ENCODE measurements at places on chromosomes 1 and 21.
A peak's percentile ranks its signal among the peaks of the same experiment; 100 is the strongest.

DNA sequence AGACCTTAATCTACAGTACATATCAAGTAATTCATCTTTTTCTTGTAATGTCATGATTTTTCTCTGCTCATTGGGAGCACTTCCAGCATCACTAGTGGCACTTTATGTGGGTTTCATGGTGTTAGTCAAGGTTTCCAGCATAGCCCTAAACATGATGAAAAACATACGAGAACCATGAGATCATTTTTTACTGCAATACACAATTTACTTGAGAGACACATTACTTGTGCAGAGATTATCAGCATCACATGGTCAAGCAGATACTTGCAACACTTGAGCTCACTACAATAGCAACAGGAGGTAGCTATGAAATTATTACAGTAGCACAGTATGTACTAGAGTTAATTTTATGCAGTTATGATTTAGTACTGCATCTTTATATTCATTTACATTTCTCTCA, 36.4 kb downstream of the ITGB3BP start:
- DNase-seq = no peak

GRCh38 chr1:43239484-43239883, 30.3 kb upstream of the TMEM125 start:
- DNase-seq = no peak

- DNase-seq = peak; percentile 15
These were observed 1.2 kb downstream of the ABCB10 start for GRCh38 chr1:229557200-229557850.

DNA sequence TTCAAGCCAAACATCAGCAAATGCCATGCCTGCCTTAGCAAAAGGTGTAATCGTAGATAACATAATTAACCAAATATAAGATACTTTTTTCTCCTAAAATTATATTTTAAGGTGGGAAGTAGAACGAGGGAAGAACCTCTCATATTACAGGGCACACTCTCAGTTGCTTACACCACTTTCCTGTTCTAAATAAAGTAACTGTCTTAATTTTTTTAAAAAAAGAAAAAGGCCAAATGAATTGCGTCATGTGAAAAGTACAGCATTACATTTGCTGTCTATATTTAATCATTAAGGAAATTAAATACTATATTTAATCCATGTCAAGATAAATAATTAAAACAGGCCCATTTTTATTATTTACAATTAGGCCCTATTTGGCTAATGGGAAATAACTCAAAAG, 23.7 kb downstream of the JAK1 start:
- no peak for DNase-seq

- DNase-seq = peak; percentile 92
These were observed 397.7 kb upstream of the POU3F1 start for GRCh38 chr1:38444311-38444710.

DNA sequence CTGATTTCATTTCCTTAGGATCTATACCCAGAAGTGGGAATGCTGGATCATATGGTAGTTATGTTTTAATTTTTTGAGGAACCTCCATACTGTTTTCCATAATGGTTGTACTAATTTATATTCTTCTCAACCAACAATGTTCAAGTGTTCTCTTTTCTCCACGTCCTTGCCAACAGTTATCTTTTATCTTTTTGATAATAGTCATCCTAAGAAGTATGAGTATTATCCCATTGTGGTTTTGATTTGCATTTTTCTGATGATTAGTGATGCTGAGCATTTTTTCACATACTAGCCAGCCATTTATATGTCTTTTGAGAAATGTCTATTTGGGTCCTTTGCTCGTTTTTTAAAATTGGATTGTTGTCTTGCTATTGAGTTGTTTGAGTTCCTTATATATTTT, 38.5 kb downstream of the ABCD3 start:
- DNase-seq = no peak

DNA sequence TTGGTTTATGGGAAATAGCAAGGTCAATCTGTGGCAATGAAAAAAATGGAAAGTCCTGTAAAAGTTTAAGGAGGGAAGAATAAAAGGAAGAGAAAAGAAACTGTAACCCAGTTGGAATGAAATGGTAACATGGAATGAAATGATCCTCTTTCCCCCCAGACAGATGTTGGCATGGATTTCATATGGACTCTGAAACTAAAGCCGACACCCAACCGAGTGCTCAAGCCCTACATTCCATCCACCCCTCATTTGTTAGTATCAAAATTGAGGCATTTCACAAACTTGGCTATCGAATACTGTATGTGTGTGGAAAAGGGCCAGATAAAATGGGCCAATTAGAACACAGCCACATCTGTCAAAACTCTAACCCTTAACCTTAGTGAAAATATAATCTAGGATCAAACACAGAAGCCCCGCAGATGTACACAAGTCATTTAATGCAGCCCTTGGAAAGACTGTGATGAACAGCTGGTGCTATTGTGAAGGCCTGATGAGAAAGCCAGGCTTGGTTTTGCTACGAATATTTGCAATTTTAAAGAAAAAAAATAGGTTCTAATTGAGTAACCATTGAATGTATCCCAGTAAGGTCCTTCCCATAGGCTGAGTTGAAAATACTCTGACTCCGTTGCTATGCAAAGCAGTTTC, 72.6 kb upstream of the RGL1 start:
- peak; percentile 13 for DNase-seq

DNA sequence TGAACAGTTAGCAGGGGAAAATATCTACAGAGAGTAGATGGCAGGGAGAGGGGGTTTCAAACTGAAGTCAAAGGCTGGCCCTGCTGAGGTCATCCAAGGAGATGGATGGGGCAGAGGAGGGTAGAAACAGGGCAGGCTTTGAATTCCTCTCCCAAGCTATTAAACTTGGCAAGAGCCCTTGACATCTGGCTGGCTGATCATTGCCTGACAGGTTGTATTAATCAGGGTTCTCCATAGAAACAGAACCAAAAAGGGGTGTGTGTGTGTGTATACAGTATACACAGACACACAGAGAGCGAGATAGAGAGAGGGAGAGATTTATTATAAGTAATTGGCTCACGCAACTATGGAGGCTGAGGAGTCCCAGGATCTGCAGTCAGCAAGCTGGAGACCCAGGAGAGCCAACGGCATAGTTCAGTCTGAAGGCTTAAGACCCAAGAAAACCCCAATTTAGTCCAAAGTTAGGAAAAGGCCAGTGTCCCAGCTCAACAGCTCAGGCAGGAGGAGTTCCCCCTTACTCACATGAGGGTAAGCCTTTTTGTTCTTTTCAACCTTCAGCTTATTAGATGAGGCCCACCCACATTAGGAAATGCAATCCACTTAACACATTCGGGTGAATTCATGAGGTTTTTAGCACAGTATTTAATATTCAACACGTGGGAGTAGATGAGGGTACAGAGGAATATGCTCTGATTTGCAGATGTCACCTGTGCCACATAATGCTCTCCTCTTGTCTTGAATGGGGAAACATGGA, 46.7 kb upstream of the HAO2 start:
- no peak for DNase-seq

DNA sequence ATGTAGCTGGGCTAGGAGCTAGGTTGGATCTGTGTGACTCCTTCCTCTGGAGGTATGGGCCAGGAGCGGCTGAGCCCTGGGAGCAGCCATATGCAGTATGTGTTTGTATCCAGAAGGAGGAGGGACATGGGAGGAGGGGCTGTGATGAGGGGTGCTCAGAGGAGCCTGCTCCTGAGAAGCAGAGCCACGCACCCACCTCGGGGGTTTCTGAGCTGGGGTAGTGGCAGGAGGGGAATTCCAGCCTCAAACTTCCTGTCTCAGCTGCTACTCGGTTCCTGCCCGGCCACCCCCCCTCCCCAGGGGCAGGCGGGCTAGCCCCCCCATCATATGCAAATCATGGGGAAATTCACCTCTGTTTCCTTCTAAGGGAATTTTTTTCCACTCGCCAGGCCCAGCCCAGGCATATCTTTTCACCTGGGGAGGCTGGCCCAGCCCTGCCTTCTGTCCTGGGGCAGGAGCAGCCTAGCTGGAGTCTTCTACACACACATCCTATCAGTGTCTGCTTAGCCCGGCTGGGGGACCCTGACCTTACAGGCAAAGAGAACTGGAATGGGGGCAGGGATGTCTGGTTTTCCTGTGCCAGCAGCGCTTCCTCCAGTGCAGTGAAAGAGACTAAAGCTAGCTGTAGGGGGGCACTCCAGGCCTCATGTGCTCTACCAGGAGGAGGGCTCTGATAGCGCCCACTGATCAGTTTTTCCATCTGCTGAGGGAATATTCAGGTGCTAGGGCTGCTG, 3.0 kb downstream of the ZC3H12A start:
- DNase-seq = peak; percentile 60

DNA sequence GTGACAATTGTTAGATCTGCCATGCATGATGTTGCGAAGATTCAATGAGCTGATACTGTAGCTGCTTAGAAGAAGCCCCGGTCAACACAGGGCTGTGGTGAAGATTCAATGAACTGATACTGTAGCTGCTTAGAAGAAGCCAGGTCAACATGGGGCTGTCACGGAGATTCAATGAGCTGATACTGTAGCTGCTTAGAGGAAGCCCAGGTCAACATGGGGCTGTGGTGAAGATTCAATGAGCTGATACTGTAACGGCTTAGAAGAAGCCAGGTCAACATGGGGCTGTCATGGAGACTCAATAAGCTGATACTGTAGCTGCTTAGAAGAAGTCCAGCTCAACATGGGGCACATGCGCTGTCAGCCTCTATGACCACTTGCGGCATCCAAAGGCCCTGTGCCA, 18.8 kb upstream of the BACE2 start:
- DNase-seq = no peak

DNA sequence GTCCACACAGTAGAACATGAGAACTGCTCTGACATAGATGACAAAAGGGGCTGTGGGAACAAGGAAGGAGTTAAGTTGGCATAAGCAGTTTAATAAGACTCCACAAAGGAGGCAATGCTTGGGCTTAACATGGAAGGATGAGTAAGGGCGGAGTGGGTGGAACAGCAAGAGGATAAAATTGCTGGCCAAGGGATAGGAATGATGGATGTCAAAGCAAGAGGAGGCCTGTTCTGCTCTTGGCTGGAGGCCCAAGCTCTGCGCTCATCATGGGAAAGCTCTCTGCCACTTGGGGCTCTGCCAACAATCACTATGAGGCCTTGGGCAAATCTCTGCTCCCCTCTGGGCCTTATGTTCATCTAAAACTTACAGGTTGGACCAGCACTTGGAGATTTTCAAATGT, 98.3 kb upstream of the CAMK1G start:
- peak; percentile 76 for DNase-seq

DNA sequence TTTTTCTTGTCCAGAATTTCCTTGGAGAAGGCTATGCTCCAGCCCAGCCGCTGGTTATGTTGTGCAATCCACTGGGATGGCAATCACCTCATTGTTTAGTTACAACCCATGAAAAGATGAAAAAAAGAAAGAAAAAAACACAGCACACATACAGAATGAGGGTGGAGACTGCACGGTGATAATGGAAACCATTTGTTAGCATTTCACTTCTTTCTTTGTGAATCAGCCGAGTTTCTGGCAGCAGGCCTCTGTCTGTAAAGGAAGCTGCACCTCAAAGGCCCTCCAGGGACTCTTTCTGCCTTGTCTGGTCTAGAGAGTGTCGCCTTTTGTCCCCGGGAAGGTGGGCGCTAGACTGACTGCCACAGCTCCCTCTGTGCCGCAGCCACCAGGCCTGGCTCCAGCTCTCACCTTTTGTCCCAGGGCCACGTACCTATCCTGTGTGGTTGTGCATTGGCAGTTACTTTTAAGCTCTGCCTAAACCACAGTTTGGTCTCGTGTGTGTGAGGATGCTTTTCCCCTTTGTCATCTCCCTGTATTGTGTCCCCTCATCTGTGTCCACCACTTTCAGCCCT, 35.6 kb downstream of the NGF start:
- peak; percentile 89 for DNase-seq

DNA sequence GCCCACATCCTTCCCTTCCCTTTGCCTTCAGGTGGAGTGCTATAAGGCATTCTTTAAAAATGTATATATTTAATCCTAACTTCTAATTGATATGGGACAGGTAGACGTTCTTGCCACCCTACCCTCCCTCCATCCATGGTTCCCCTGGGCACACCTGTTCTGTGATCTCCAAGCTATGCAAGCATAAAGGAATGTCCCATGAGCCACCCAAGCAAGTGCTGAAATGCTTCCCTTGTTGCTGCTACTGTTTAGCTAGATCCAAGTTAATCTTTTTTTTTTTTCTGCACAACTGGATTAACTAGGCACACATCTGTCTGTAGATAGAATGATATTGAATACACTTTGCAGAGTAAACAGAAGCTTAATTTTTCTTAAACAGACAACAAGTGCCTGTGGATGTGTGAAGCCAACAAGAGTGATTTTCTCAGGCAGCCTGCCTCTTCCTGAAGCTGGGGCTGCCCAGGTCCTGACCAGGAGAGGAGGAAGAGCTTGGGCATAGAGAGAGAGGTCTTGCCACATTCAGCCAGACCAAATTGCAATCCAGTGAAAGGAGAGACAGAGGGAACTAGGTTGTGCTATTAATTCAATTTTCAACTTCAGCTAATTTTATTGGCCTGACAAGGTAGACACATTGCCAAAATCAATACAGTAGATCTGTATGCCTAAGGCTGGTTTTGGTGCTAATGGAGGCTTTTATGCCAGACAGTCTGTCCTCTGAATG, 28.2 kb upstream of the ATP1B1 start:
- no peak for DNase-seq

DNA sequence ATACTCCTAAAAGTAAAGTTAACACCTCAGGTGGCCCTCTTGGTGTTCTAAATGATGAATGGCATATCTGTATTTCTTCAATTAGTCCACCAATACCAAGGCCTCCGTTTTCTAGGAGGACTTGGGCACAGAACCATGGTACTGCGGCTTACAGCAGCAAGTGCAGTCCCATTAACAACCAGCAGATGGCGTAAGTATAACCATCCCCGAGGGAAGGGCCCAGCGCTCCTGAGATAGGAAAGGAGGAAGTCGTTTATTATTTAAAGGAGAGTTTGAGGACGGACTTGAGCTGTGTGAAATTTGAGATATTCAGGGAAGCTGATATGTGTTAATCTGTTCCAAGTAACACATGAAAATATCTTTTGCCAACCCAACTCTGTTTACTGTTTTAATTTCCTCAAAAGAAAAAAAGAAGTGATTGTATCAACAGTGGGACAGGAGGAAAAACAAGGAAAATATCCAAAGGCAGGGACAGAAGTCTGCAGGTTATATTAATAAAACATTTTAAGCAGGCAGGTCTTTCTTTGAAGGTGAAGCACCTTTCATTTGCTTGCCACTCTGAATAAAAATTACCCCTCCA, 37.7 kb upstream of the KCNJ15 start:
- DNase-seq = peak; percentile 78

DNA sequence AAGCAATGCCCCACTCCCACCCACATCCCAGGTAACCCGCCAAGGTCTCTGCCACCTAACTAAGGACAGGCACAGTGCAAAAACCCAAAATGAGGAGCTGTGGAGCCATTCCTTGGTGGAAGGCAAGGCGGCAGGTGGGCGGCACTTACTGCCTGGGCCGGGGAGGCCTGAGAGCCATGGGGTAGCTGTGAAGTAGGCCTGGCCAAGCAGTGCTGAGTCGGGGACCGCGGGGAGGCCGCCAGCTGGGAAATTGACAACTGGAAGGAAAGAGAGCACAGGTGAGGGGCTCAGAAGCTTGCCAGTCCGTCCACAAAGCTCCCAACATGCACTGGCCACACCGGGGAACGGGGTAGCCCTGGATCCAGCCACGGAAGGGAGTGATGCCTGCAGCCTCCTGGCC, 85.3 kb downstream of the NPHP4 start:
- DNase-seq = no peak

All from fibroblast of skin of scalp (primary cell).